Effector CD8-positive, alpha-beta T cell (primary cell): ENCODE measurements at places on chromosomes 2 and 18.

DNA sequence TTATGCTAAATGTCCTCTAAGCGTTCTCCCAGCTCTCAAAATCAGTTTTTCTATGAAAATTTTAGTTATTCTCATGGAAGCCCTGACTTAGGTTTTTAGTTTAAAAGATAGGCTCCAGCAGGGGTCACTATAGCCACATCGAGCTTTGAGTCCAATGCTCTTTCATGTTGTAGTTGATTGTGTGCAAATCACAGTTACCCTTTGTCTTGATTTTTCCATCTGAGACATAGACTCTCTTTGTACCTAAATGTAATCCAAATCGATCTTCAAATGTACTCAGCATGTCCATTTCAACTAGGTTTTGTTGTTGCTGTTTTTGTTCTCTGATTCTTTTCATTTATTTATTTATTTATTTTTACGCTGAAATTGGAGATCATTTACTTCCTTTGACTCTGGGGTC is 26.4 kb upstream of the MSTN start:
- peak; percentile 8 for DNase-seq

DNA sequence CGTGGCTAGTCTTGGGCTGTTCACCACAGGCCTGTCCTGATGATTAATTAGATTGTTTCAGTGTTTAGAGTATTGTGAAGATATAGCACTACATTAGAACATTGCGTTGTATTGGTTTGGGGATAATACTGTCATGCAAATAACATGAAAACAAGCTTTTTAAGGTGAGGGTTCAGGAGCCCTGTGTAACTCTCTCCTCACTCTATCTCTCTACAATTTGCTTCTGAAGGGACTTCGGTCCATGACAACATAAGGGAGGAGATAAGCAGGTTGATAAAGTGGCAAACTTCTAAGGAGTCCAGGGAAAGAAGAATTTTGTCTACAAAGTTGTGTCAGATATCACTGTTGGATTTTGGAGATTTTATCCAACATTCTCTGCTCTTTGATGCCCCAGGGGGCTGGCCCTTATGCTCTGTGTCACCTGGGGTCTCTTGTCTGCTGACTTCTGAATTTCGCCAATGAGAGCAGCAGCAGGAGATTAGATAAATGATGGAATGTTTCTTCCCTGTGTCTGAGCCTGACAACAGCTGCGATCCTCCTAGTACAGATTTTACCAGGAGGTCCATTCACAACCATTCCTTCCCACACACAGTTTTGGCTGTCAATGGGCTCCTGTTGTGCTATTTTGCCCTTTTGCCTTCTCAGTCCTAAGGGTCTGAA is 3.3 kb downstream of the TNP1 start:
- no peak for DNase-seq

- no peak for DNase-seq
Measured at GRCh38 chr2:69169655-69170389, 156.8 kb downstream of the ANTXR1 start.

DNA sequence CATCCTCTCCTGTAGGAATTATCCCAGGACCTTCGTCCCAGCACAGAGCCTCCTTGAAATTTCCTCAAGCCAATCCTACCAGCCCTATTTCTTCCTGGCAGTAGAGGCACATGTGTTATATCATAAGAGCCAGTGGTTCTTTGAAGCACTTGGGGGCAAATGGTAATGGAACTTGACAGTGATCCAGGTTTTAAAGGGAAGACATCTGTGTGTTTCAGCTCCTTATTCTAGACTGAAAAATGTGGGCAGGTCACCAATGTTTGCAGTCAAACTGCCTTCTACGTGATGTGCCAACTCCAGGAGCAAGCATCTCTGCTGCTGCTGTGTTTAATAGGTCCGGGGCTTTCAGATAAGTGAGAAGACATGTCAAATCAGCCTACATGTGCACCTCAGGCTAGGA is 157.1 kb downstream of the GALNT14 start:
- no peak for DNase-seq

DNA sequence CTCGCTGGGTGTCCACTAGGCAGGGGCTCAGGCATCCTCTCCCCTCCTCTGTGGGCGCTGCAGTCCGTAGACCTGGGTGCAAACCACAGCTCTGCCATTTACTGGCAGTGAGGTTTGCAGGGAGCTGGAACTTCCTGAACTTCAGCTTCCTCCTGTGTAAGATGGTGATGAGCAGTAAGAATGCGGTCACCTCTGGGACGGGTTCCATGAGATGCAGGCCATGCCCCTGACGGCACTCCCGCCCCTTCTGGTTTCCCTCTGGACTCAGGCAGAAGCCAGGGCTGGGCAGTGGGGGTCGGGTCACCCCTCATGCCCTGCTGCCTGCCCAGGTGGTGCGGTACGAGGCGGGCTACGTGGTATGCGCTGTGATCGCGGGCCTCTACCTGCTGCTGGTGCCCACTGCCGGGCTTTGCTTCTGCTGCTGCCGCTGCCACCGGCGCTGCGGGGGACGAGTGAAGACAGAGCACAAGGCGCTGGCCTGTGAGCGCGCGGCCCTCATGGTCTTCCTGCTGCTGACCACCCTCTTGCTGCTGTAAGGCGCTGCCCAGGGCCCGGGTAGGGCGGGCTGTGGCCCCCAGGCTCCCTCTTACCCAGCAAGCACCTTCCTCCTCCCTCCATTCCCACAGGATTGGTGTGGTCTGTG is 1.5 kb downstream of the PROM2 start:
- DNase-seq: no peak

- peak; percentile 35 for DNase-seq
Measured at GRCh38 chr2:24920098-24920808, at the start of gene ADCY3. TSS of gene ADCY3 (minus strand) at chr2:24920237. CDS start at chr2:24918987, 1,250 bp downstream.

- DNase-seq: no peak
Measured at GRCh38 chr18:34510926-34511325, 199.2 kb upstream of the DTNA start.

GRCh38 chr18:69858897-69859296 is 88.8 kb downstream of the CD226 start:
- no peak for DNase-seq

- DNase-seq: no peak
Measured at GRCh38 chr2:63041592-63041991, 9.0 kb upstream of the OTX1 start.

DNA sequence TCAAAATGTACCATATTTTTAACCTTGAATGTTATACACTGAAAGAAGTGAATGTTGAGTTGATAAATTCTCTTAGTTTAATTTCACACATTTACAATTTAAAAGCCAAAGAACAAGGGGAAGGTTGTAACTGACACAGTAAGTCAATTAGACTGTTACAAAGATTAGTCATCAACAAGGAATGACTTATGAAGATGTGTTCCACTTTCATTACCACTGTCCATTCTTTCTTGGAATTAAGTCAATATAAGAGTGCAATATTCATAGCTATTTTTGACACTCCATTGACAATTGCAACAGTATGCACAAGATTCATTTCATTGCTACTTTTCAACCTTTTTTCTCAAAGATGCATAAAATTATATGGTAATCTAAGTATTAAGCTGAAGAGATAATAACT is 291.3 kb downstream of the RIT2 start:
- no peak for DNase-seq

DNA sequence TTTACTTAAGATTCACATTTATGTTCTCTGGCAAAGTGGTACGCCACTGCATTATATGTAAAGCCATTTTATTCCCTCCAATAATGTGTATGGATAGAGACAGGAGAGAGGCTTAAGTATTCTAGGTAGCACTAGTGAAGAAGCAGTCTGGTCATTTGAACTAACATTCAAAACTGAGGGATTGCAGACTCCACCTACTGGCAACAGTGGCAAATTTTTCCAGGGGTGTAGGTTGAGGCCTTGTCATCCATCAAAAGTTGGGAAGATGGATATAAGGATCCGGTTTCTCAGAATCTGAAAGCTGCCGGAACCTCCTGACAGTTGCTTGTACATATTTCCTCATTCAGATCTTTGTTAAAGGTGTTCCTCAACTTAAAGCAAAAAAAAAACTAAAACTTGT is 465.5 kb upstream of the FSHR start:
- DNase-seq: no peak

DNA sequence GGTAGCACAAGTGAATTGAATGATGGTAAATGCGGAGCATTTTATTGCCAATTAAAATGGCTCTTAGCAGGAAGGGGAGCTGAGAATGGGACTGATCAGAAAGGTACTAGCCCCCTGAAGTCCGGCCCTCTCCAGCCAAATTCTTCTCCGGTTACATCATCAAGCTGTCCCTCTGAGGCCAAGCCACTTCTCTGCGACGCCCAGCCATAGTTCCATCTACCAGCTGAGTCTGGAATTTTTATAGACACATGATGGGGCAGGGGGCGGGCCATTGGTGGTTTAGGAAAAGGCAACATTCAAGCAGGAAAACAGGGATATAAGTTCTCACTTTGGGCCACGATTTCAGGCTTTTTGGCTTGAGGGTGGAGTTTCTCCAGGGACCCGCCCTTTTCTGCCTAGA is 22.7 kb downstream of the RPRM start:
- no peak for DNase-seq

GRCh38 chr2:234952270-234953115 is 676 bp downstream of the SH3BP4 start:
- no peak for DNase-seq

GRCh38 chr2:206112846-206113547 is 27.0 kb upstream of the INO80D start:
- DNase-seq: no peak

DNA sequence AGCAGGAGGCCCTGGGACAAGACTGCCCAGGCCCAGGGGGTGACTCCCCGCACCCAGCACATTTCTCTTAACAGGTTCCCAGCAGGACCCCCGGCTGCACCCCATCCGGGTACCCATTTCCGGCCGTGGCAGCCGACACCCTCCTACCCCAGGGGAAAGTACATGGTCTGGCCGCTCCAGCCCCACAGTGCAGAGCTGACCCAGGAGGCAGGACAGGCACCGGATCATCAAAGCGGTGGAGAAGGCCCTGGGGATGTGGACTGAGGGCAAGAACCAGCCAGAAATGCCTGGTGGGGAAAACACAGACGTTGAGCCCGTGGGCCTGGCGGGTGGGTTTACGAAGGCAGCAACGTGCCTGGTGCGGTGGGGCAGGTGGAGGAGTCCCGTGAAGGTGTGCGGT is 79.5 kb upstream of the GPC1 start:
- DNase-seq: no peak

- no peak for DNase-seq
Measured at GRCh38 chr2:63054841-63055225, 4.2 kb downstream of the OTX1 start.

DNA sequence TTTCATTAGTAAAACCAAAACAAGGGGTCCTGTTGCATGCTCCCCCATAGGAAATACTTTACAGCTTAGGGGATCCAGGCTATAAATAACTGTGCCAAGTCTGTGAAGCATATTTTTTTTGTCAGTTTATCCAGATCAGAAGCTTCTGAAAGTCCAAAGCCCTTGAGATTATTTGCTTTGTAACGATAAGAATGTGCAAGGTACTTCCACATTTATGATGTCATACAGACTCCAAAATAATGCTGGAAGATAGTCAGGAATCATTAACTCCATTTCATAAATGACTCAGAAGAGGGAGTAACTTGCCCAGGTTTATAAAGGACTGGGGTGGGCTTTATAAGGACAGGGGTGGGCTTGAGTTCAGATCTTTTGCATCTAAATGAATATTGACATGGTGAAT is 29.3 kb downstream of the RDH14 start:
- no peak for DNase-seq

DNA sequence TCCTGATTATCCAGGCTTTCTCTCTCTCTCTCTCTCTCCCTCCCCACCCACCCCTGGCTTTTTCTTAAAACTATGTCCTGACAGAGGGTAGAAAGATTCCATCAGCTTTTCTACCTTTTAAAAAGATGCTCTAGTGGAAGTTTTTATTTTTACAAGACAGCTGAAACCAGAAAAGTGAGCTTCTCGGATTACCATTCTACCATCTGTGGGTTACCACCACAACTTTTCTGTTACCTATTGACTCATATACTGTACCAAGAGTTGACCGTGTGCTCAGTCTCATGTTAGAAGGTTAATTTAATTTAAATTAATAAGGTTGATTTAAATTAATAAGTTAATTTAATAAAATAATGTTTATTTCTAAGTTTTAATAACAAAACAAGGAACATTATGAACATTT is 137.6 kb downstream of the UPP2 start:
- no peak for DNase-seq

- DNase-seq: no peak
Measured at GRCh38 chr2:37614061-37614738, 57.2 kb downstream of the CDC42EP3 start.

GRCh38 chr18:6107794-6108193 is 212.5 kb upstream of the TMEM200C start:
- DNase-seq: no peak

DNA sequence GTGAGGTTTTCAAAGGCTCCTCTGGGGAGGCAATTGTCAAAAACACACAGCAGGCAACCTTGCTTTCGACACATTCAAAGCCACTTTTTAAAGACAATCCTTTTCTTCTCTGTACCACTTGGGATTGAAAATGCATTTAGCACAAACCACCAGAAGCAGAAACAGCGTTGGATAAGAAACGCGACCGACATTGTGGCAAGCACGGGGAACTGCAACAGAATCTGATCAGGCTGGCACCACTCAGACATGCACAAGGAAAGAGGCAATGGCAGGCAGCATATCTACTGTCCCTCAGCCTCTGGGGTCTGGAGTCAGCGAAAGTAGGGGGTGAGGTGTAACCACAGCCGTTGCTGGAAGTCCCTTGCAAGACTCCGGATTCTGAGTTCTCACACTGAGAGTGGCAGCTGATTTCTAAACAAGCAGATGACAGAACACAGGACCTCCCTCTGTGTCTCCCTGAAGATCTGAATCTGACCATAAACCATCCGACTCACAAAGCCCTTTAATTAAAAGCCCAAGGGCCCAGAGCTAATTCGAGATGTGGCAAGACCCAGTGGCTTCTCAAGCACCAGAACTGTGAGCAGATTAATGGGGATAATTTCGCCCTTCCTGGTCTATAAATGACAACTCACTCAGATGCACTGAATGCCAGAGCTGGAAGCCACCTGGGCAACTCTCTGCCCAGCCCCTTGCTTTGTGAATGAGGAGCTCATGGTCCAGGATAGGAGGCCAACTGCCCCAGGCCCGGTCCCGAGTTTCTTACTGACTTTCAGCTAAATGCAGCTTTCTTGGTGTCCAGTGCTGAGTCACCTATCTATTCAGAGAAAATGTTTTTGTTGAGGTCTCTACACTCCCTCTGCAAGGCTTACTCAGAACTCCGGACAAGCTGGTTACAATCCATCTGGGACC is 29.6 kb downstream of the CYRIA start:
- no peak for DNase-seq

- DNase-seq: no peak
Measured at GRCh38 chr2:198164843-198165242, 360.4 kb downstream of the PLCL1 start.

DNA sequence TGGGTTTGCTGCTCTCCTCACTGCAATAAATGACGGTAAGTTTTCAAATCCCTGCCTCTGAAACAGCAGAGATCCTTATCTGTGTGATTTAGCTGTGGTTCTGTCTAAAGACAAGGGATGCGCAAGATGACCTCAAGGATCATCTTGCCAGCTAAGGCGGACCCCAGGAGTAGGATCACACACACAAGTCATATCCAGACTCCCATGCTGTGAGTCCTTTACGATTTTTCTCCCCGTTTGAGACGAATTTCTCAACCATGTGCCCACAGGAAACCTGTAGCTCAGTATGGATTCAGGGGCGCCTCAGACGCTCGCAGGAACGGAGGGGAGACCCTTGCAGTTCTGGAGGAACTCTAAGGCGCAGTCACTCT is 11.1 kb upstream of the DCTN1 start:
- peak; percentile 33 for DNase-seq

- no peak for DNase-seq
Measured at GRCh38 chr2:217928324-217929181, 74.2 kb downstream of the TNS1 start.
